ENCODE measurements at places on chromosomes 12 and 14. TPM values are rescaled to one million over a fixed set of nuclear protein-coding genes. Genes with fewer than 3 reads are reported as not detected.

- no peak for DNase-seq
Measured at GRCh38 chr12:110074089-110074488, 25.8 kb upstream of the C12orf76 start.

GRCh38 chr14:50830932-50831725, at the start of gene NIN:
TSS of gene NIN (minus strand) at chr14:50831162. CDS start at chr14:50822056, 9,106 bp downstream.
- peak; percentile 83 for DNase-seq

AJUBA gene
- total RNA-seq: 80.8 TPM

SLCO1B1 gene
- not detected for total RNA-seq

GRCh38 chr14:75306927-75307699, 28.5 kb downstream of the FOS start:
- no peak for DNase-seq

DNA sequence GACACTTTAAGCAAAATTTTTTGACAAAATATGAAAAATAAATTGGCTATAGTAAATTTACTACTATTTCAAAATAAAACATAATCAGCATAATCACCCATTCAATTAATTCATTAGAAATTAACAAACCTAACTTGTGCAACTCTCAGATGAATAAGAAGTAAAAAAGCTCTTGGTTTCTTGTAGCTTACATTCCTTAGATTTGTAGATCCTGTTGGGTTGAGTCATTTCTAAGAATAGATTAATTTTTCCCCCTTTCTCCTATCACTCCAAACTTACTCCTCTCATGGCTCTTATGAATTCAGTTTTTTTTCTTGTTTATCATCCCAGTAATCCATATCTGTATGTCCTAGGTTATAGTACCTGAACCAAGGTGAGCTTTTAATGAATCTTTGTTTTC, 230.9 kb upstream of the LRIG3 start:
- DNase-seq: no peak

DNA sequence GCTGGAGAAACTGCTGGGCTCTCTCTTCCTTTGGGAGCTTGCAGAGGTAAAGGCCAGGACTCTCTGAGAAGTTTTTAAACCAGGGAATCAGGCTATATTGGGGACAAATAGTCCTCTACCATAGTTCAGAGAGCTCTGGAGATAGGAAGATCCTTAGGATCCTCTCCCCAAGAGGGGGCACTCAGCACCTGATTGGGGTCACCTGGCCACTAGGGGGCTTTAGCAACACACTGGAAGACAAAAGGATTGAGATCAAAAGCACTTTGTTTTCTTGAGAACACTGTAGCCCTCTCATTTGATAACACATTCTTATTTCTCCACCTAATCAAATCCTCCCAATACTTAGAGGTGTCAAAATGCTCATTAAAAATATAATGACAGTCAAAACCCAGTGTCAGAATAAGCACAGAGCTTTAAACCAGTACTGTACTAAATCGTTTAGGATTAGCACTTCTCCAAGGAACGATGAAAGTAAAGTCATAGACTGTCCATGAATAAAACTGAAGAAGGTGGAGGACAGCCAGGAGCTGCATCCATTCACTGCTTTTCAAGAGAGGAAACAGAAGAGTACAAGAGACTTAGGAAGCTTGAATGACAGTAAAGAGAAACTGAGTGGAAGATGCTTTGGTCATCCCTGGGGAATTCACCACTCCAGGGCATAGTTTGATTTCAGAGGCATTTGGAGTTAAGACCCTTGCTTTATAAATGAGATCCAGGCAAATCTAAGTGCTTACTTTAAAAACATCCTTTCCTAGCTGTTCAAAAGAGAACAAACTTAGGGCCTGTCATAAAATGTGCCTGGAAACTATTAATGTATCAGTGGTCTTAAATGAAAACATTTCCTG, 26.5 kb downstream of the BMP4 start:
- DNase-seq: no peak

- DNase-seq: no peak
Measured at GRCh38 chr12:11811008-11811407, 161.5 kb downstream of the ETV6 start.

- DNase-seq: no peak
Measured at GRCh38 chr14:71675900-71676287, 256.3 kb upstream of the RGS6 start.

DNA sequence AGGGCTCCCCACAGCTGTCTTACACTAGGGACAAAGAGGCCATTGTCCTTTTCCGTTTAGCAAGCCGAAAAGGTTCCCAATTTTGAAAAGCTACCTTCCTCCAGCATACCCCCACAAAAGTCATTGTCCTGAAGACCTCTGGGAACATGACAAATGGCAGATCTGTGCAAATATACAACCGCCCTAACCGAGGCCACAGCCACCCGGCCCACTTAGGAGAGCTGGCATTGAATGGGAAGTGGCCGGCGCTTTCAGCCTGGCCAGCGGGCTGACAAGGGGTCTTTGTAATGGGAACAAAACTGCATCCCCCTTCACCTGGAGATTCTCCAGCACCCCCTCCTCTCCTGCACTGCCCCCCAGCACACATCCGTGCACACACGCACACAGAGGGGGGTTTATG, 48.1 kb upstream of the VASH1 start:
- DNase-seq: no peak

GRCh38 chr14:68510201-68511128, 282.4 kb downstream of the ZFP36L1 start:
- no peak for DNase-seq

DNA sequence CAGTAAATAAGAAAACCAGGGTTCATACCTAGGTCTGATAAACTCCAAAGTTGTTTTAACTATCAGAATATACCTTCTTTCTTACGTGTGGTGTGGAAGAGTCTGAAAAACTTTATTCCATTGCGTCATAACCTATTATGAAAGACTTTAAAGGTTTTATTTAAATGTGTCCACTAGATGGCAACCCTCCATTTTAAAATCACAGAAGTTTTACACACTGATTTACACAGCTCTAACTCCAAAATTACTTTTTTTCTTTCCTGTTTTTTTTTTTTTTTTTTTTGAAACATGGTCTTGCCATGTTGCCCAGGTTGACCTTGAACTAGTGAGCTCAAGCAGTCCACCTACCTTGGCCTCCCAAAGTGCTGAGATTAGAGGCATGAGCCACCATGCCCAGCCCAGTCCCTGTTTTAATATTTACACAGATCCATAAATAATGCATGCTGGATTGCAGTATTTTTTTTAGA, 17.3 kb upstream of the TMPRSS12 start:
- peak; percentile 82 for DNase-seq

CD4 gene
- not detected for total RNA-seq

RNFT2 gene
- total RNA-seq: 2.2 TPM

- no peak for DNase-seq
Measured at GRCh38 chr12:104155711-104156555, 17.9 kb upstream of the NFYB start.

- DNase-seq: no peak
Measured at GRCh38 chr14:99679111-99679510, 5.0 kb upstream of the CYP46A1 start.

- DNase-seq: no peak
Measured at GRCh38 chr14:65750906-65751305, 338.4 kb downstream of the FUT8 start.

GRCh38 chr14:36271939-36272907, 48.2 kb downstream of the MBIP start:
- peak; percentile 10 for DNase-seq

- peak; percentile 90 for DNase-seq
Measured at GRCh38 chr12:53065975-53066931, 12.9 kb downstream of the SPRYD3 start.
